Fibroblast of skin of left quadriceps (primary cell): ENCODE measurements at places on chromosomes 1 and 21.

- no peak for DNase-seq
Observed at GRCh38 chr1:113197719-113198330, 124.8 kb downstream of the LRIG2 start.

GRCh38 chr1:200818248-200818647 is 54.5 kb upstream of the GPR25 start:
- DNase-seq: no peak

- no peak for DNase-seq
Observed at GRCh38 chr1:153968000-153968363, 280 bp downstream of the CREB3L4 start.

GRCh38 chr1:213727853-213728592 is 259.8 kb upstream of the PROX1 start:
- no peak for DNase-seq

GRCh38 chr1:26779098-26779668 is 8.6 kb upstream of the PIGV start:
- no peak for DNase-seq

GRCh38 chr1:52748119-52748518 is 21.9 kb downstream of the ZYG11B start:
- no peak for DNase-seq

DNA sequence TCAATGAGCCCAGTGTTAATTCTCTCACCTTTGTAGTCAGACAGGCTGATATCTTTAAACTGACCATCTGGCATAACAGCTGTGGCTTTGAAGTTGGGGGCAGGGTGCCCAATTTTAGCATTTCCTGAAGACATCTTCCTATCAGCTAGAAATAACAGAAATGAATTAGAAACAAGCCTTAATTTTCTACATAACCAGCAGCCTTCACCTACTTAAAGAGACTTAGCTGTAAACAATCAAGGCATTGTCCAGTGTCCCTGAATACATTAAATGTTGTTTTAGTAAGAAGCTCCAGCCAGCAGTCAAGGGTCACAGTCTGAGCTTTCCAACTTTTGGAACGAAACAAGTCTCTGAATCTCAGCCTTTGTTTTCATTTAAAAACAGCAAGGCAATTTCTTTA is 2.8 kb downstream of the PRDX1 start:
- no peak for DNase-seq

GRCh38 chr21:38668541-38668940 is 137.2 kb upstream of the ETS2 start:
- no peak for DNase-seq

DNA sequence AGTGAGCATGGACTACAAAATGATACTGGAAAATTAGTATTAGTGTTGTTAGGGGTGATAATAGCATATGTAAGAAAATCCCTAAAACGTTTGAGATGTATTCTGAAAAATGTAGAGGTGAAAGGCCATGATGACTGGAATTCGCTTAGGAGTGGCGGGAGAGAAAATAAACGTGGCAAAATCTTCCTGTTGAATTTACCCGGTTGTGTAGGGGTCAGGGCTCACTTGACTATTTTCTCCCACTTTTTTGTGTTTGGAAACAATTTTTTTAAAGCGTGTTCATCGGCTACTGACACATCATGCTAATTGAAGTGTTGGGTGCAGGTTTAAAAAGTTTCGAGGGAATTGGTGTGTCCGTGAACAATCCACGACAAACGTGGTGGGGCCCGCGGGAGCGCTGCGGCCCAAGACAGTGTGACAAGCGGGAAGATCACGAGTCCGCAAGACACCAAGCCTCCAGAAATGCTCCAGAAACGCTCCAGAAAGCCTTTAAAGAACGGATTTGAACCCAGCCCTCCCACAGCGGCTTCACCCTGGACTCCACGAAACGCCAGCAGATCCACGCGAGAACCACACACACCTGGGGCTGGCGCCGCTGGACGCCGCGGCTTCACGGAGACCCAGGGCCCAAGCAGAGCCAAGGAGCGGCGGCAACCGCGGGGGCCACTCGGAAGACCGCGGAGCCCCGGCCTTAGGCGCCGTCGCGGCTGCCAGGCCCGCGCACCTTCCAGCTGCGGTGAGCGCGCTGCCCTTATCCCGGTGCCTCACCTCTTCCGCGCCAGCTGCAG is 573 bp downstream of the PSMG1 start:
- DNase-seq: no peak

DNA sequence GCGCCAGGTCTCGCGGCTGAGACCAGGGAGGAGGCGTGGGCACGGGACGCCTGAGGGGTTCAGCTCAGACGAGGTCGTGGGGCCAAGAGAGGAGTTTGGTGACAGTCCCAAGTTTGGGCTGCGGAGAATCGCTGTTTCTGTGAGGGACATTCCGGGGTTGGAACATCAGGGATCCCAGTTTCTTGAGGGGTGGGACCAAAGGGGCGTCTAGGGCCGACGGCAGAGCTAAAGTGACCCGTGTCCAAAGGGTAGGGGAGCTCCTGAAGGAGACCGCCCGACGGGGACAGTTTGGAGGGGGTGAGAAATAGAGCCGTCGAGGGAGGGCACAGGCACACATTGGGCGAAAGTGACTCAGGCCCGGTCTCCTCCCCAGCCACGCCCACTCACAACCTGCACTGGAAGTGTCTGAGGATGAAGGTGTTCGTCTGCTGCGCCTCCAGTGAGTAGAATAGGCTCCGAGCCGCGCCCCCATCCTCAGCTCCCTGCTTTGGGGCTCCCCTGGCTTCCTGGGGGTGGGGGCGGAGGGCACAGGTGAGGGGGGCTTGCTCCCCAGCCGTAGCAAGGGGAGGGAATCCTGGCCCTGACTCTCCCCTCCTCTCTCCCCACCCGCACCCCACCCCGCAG is 7.0 kb downstream of the EFNA3 start:
- no peak for DNase-seq

DNA sequence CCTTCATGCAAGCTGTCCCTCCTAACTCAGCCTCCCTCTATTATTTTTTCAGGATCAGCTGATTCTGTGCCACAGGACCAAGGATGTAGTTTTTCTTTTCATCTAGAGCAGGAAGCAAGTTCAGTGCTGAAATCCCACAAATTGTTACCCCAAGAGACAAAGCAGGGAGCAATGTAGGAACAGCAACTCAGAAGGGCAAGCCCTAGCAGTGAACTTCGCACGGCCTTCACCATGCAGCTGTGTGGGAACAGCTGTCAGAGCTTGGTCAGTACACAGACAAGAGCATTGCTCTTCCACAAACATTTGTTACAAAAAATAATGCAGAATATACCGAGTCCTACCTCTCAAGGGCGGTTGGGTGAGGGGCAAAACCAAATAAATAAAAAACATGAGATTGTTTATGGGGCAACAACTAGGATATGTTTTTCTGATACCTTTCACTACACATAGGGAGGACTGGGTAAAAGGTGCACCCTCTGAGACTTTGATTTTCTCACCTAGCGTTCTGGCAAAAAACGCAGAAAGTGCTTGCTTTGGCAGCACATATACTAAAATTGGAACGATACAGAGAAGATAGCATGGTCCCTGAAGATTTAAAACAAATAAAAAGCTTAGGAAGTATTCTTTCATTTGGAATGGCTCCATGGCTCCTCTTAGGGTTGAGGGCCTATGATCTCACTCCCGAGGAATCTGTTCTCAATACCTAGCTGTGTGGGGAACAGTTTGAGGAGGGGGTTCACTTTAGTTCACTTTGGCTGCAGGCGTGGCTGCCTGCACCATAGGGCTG is 37.1 kb upstream of the ANGPTL7 start:
- DNase-seq: no peak
